ENCODE measurements at places on chromosomes 2 and 18.

DNA sequence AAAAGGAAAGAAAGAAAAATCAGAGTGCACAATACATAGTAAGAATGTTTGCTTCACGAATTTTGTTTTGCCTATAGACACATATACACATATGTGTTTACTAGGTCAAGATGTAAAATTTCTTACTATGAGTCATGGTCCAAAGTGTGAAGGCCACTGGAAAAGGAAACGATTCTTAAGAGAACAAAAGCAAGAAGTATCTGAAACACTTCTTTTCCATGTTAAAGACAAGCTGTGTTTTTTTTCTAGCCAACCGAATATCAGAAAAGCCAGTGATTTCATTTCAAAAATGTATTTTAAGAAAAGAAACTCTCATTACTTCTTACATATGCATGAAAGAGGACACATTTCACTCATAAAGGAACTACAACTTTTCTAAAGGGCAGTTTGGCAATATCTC, 24.9 kb downstream of the PECR start:
- no peak for DNase-seq

- peak; percentile 76 for DNase-seq
Measured at GRCh38 chr2:74833418-74834233, at the start of gene HK2. HK2 (plus strand) TSS chr2:74834127; CDS start chr2:74834581, 454 bp downstream.

GRCh38 chr2:237662671-237663093, 35.3 kb downstream of the LRRFIP1 start:
- no peak for DNase-seq

GRCh38 chr2:135942936-135943688, 42.3 kb downstream of the DARS1 start:
- no peak for DNase-seq

- no peak for DNase-seq
Measured at GRCh38 chr18:50172367-50172766, 22.6 kb downstream of the MYO5B start.

GRCh38 chr2:59232394-59233165, 991.5 kb upstream of the FANCL start:
- no peak for DNase-seq

All from NCI-H446 treated with DMSO at 0.1 percent for 48 hours (cell line).